RWPE2 (cell line): ENCODE measurements at places on chromosomes 7 and 10.

GRCh38 chr10:95290461-95291364, at the start of gene PDLIM1:
TSS of gene PDLIM1 (minus strand) at chr10:95291003. CDS start at chr10:95290915, 88 bp downstream.
- peak within 1 kb of the TSS; percentile 74 for H3K27ac ChIP-seq
- peak within 1 kb of the TSS; percentile 97 for H3K4me3 ChIP-seq
- H3K4me1 ChIP-seq, result peaks cover 36% of the 10 kb centered on the region
- H3K36me3 ChIP-seq, result peaks cover 35% of the 10 kb centered on the region

- H3K4me1 ChIP-seq, result peaks cover 27% of the 10 kb centered on the region
- no peaks in the 10 kb centered on the region for H3K36me3 ChIP-seq
- H3K27me3 ChIP-seq, result no peaks in the 10 kb centered on the region
- no peak for DNase-seq
- H3K4me3 ChIP-seq, result no peak overlapping the region
Measured at GRCh38 chr10:28125701-28126100, 126.8 kb upstream of the ODAD2 start.

DNA sequence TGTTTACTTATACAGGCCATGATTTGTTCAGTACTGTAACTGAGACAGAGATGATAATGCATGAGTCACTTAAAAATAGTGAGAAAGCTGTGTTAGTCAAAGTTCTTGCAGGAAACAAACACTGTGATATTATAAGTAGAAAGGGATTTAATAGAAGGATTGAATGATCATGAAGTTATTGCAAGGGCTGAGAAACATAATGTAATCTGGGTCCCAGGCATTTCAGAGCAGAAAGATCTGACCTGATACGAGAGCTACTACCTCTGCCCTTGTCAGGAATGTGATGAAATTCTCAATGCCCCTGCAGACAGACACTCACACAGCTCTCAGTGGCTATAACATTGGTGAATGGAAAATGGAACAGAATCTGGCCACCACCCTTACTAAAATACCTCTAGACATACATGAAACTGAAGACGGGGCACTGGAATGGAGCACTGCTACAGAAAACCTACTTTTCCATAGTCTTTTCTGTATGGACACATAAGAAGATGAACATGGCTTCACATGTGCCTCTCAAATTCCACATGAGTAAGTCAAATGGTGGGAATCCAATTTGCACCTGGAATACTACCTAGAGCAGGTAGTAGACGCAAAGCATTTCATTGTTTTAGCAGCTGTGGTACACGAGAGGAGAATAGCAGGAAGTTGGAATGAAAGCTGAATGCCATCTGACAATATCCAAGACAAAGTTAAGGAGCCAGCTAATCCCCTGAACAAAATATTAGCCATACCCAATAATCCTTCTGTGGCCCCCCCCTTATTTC, 19.1 kb upstream of the VWDE start:
- H3K4me1 ChIP-seq, result peaks cover 30% of the 10 kb centered on the region
- no peaks in the 10 kb centered on the region for H3K27me3 ChIP-seq
- no peak for DNase-seq
- H3K27ac ChIP-seq, result peak overlapping the region; percentile 83
- H3K36me3 ChIP-seq, result no peaks in the 10 kb centered on the region

DNA sequence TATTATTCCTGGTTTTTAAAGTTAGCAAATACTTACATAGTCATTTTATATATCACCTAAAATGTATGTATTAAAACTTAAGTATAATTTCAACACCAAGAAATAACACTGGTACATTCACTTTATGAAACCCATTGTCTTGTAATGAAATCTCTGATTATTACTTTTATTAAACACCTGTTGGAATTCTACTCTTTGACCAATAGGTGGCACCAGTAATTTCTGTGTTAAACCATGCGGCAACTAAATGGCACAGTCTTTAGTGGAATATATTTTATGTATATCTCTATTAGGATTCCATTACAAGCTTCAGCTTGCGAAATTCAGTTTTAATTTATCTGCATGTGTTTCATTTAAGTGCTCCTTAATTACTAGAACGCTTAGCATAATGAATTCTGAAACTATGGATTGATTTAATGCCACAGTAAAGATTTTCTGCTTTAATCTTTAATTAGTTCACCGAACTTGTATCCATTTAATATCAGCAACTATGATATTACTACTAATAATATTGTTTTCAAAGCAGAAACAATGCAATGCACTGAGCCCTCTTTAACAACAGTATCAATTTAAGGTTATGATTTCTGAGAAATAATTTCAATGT, 181.3 kb downstream of the MAGI2 start:
- no peak for DNase-seq
- H3K4me3 ChIP-seq, result no peak overlapping the region
- H3K27me3 ChIP-seq, result no peaks in the 10 kb centered on the region
- no peaks in the 10 kb centered on the region for H3K4me1 ChIP-seq

DNA sequence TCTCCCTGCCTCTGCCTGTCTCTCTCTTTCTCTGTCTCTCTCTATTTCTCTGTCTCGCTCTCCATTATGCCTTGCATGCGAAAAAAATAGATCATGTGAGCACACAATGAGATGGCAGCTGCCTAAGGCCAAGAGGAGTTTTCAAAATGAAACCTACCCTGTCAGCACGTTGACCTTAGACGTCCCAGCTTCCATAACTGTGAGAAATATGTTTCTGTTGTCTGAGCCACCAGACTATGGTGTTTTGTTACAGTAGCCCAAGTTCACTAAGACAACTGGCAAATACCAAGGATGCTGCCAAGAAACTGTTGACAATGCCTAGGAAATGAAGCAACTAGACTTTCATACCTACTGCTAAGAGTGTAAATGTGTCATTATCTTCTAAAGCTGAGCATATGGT, 70.6 kb upstream of the PLXDC2 start:
- H3K36me3 ChIP-seq, result no peaks in the 10 kb centered on the region
- no peak overlapping the region for H3K4me3 ChIP-seq
- H3K27ac ChIP-seq, result no peak overlapping the region
- H3K4me1 ChIP-seq, result peaks cover 4% of the 10 kb centered on the region

DNA sequence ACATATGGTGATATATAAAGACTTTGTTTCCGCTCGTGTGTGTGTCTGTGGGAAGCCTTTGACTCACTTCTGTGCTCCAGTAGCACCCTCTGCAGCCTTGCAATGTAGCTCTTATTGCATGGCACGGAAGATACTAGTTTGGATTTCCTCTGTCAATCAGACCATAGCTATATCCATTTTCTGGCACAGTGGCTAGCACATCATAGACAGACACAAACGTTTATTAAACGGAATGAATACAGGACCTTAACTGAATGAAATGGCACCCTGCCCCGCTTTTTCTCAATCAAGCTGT, 124.0 kb upstream of the PTPN20 start:
- H3K36me3 ChIP-seq, result no peaks in the 10 kb centered on the region
- peak overlapping the region; percentile 28 for H3K27ac ChIP-seq
- no peaks in the 10 kb centered on the region for H3K27me3 ChIP-seq
- no peak for DNase-seq
- no peaks in the 10 kb centered on the region for H3K4me1 ChIP-seq

GRCh38 chr7:85186521-85187241, at the start of gene SEMA3D:
TSS of gene SEMA3D (minus strand) at chr7:85187056. CDS start at chr7:85121891, 65,165 bp downstream.
- no peaks in the 10 kb centered on the region for H3K27me3 ChIP-seq
- peak; percentile 55 for DNase-seq
- peak within 1 kb of the TSS; percentile 39 for H3K4me3 ChIP-seq
- H3K27ac ChIP-seq, result no peak within 1 kb of the TSS
- no peaks in the 10 kb centered on the region for H3K4me1 ChIP-seq

DNA sequence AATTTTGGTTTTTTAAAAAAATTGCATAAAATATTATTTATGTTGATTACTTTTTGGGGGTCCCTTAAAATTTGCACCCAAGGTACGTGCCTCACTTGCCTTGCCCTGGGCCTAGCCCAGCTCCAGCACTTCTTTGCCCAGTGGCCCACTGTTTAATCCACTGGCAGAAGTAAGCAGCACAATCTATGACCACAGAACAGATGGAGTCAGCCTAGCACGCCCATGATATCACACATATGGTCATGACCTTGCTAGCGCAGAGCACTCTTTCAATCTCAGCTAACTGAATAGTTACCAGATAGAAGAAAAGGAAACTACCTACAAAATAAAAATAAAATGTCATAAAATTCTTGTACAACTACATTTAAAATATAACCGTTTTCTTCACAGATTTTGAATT, 5.6 kb downstream of the OGA start:
- no peak overlapping the region for H3K4me3 ChIP-seq
- no peak for DNase-seq

- H3K4me3 ChIP-seq, result no peak overlapping the region
- no peaks in the 10 kb centered on the region for H3K27me3 ChIP-seq
- H3K36me3 ChIP-seq, result no peaks in the 10 kb centered on the region
- no peaks in the 10 kb centered on the region for H3K4me1 ChIP-seq
- no peak for DNase-seq
Measured at GRCh38 chr10:1216574-1217236, 160.5 kb downstream of the WDR37 start.

GRCh38 chr7:47837826-47838225, 110.4 kb downstream of the PKD1L1 start:
- no peak for DNase-seq
- H3K36me3 ChIP-seq, result no peaks in the 10 kb centered on the region
- no peak overlapping the region for H3K4me3 ChIP-seq
- no peaks in the 10 kb centered on the region for H3K27me3 ChIP-seq

GRCh38 chr7:157875230-157876179, 538.7 kb downstream of the DNAJB6 start:
- H3K4me3 ChIP-seq, result no peak overlapping the region
- no peaks in the 10 kb centered on the region for H3K4me1 ChIP-seq
- H3K36me3 ChIP-seq, result no peaks in the 10 kb centered on the region
- peak; percentile 45 for DNase-seq
- no peak overlapping the region for H3K27ac ChIP-seq

- no peak for DNase-seq
- no peaks in the 10 kb centered on the region for H3K36me3 ChIP-seq
- no peak overlapping the region for H3K4me3 ChIP-seq
- no peak overlapping the region for H3K27ac ChIP-seq
Measured at GRCh38 chr10:81806842-81807241, 68.2 kb upstream of the NRG3 start.

GRCh38 chr10:3755440-3756359, 29.3 kb downstream of the KLF6 start:
- no peak for DNase-seq
- H3K4me3 ChIP-seq, result no peak overlapping the region
- H3K27ac ChIP-seq, result peak overlapping the region; percentile 92
- no peaks in the 10 kb centered on the region for H3K36me3 ChIP-seq
